Heart right ventricle (tissue), 16 donors: ENCODE measurements at places on chromosomes 3 and 15.

DNA sequence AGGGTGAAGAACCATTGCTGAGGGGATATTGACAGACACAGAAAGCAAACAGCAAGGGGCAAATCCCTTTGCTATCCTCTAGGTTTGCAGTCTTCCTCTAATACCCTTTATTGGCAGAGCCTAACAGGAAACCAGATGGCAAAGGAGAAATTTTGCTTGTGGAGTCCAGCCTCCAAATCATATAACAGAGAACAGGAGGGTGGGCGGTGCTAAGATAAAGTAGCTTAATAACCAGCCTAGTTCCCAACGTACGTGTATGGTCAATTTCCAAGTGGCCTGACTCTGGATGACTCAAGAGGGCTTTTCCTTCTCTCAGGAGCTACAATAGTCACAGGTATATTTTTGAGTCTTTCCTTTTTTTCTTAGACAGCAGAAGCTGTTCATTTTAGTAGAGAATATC lies 404.5 kb downstream of the PDCD6IP start:
- no peaks in the 10 kb centered on the region for H3K4me1 ChIP-seq
- no peak overlapping the region for H3K27ac ChIP-seq
- H3K4me3 ChIP-seq: no peak overlapping the region

- no peak overlapping the region for H3K4me3 ChIP-seq
- no peak overlapping the region for H3K27ac ChIP-seq
- DNase-seq: no peak
Measured at GRCh38 chr15:82058026-82058425, 12.2 kb upstream of the MEX3B start.

DNA sequence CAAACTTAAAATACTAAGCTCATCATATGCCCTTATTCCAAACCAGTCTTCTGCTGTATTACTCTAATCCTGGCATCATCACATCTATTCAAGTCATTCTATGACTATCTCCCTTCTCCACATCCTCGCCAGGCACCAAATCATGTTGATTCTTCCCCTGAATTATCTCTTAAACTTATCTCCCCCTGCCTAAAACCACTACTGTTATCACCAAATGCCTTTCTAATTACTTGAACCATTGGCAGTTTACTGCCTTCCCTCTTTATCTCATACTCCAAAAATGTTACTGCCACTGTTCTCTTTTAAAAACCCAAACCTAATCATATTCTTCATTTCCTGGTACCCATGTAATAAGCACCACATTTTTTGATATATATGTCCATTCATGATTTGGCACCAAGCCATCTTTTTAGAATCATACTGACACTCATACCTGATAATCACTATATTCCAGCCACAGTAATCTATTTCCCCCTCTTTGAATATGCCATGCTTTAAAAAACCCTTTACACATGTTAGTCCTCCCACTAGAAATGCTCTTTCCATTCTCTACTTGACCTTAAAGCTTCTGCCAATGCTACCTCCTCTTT lies 126.8 kb downstream of the PEAK1 start:
- peaks cover 22% of the 10 kb centered on the region for H3K4me1 ChIP-seq
- no peak for DNase-seq
- H3K36me3 ChIP-seq: no peaks in the 10 kb centered on the region
- no peak overlapping the region for H3K4me3 ChIP-seq

DNA sequence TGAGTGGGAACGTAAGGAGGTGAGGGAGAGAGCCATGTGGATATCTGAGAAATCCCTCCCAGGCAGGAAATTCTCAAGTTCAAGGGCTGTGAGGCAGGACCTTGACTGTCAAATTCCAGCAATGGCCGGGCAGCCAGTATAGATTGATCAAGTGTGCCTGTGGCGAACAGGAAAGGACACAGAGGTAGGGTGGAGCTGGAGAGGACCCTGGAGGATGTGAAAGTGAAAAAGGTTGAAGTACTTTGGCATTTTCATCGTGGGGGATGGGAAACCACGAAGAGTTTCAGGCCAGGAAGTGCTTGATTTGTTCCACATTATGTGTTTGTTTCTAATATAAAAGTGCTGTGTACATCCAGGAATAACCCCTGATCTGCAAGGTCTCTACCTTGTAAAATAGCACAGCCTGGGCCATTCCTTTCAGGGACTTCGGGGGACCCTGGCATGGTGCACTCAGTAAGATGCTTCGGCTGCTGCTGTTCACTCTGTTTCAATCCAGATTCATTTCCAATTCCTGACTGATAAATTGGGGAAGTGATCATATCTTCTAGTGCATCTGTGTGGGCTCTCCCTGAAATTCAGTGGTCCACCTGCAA lies 156.6 kb downstream of the MCTP2 start:
- no peaks in the 10 kb centered on the region for H3K27me3 ChIP-seq
- H3K27ac ChIP-seq: no peak overlapping the region
- H3K4me1 ChIP-seq: peaks cover 10% of the 10 kb centered on the region
- no peak for DNase-seq
- no peaks in the 10 kb centered on the region for H3K36me3 ChIP-seq
- no peak overlapping the region for H3K4me3 ChIP-seq

DNA sequence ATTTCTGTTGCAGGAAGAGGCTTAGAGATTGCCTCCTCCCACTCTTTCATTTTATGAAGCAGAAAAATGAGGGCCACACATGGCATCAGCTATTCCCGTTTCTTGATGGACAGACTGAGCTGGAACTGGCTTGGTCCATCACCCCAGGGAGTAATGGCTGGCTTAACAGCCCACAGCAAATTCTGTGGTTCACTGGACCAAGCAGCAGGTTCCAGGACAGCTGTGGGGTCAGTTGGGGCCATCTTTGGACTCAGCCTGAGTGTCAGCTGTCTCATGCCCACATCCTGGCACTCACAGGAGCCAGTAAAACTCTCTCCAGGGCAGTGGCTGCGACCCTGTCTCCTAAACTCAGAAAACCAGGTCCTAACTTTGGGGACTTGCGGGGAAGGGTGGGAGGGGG lies 36.5 kb downstream of the ZDHHC19 start:
- no peaks in the 10 kb centered on the region for H3K27me3 ChIP-seq
- H3K4me1 ChIP-seq: no peaks in the 10 kb centered on the region
- no peaks in the 10 kb centered on the region for H3K36me3 ChIP-seq
- DNase-seq: no peak
- no peak overlapping the region for H3K4me3 ChIP-seq

DNA sequence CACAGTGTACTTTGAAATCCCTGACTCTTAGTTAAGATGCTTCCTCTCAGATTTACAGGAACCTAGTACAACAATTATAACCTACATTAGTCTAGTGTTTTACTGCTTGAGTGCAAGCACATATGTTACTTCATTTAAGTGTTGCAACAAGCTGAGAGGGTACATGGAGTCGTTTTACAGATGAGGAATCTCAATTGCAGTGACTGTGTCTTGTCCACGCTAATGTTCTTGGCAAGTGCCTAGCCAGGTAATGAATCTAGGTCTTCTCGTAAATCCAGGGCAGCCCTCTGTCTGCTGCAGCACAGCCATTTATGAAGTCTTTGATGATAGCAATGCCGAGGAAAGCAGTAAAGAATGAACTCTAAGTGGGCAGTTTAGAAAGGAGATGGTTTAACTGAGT lies 384.4 kb upstream of the ARPP21 start:
- no peak overlapping the region for H3K4me3 ChIP-seq
- no peak overlapping the region for H3K27ac ChIP-seq
- no peaks in the 10 kb centered on the region for H3K4me1 ChIP-seq
- DNase-seq: no peak

DNA sequence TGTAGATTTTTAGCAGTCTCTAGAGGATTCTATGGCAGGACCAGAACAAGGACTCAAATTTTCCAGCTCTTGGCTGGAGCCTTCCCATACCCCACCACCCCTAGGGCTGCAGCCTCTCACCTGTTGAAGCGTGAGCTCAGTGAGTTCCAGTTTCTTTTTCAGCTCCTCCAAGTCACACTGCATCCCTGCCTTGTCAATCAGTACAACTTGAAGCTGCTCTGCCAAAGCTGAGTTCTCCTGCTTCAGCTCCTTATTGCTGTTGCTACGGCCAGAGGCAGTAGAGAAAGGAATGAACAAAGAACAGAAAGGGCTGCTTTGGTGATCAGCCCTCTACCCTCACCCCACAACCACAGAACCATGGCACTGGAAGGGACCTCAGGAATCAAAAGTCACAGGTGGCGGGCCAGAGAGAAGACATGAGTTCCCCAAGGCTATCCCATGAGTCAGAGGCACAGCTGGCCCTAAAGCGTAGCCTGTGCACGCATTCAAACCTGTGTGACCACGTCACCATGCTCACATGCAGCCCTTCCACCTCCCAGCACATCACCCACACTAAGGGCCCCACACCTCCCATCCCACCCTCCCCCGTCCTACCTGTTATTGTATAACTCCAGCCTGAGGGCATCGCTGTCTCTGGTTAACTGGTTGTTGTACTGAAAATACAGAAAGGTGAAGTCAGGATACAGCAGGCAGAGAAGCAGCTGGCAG lies 83.3 kb upstream of the C2CD4B start:
- H3K36me3 ChIP-seq: no peaks in the 10 kb centered on the region
- no peak for DNase-seq
- peaks cover 4% of the 10 kb centered on the region for H3K27me3 ChIP-seq
- H3K4me1 ChIP-seq: no peaks in the 10 kb centered on the region
- H3K4me3 ChIP-seq: no peak overlapping the region
